ENCODE measurements at places on chromosomes 6 and 20.

DNA sequence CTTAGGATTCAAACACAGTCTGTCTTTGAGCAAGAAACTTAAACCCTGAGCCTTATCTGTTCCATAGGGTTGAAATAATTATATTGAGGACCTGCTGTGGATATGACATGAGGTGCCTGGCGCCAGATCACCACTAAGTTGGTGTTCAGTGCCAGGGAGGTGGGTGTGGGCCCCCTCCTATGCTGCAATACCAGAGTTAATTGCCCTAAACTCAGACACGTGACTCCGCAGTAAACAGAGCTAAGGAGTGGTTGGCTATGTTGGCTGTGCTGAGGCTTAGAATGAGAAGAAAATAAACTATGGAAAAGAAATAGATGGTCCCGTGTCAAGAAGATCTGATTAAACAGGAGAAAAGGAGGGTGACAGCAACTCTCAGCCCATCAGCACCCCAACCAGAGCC, 419.4 kb upstream of the JARID2 start:
- DNase-seq: no peak

DNA sequence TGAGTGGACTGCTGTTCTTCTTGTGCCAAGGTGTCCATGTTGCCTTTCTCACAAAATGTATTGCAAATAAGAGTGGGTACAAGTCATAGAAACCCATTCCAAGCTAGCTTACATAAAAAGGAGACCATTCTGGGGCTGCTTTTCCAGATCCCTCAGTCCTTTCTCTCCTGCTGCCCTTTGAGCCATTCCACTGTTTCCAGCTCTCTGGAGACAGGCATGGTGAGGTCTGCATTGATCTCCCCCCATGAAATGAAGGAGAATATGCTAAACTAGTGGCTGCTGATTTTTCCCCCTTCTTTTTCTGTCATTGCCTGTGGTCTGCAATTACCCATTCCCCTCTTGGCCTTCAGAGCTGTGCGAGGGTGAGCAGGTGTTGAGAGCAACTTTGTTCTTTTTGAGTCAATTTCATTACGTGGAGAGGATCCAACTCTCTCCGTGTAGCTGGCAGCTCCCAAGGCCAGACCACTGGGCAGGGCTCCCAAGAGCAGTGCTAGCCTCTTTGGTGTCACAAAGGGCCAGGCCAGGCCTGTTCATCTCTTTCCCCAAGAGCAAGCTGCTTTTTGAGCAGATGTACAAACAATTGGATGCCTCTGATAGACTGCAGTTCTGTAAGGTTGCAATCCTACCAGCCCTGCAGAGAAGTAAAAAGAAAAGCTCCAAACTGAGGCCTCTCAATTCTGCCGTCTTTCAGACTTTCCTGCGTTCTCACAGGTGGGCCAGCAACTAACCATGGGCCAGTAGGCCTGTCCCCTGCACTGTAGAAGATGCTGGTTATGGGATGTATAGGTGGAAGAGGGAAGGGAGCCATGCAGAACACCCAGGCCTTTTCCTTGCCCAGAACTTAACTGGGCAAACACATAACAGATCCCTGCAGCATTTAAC, 96.1 kb upstream of the ARMC2 start:
- DNase-seq: no peak

DNA sequence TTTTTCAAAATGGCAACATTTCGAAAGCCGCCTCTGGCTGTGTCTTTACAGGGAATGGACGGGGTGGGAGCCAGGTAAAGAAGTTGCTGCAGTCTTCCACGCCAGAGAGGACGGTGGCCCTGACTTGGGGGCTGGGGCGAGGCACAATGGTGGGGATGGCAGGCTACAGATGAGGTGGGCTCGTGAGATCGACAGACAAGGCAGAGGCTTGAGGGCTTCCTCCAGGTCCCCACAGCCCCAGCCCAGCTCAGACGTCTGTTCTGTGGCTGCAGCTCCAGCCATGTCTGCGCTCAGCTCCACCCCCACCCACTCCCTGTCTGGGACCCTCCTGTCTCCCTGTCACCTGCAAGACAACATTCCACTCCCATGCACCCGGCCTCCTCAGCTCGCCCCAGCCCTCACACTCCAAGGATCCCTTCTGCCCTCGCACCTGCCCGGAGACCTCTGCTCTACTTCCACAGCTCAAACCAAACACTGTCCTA, 7.4 kb upstream of the C20orf144 start:
- DNase-seq: no peak

GRCh38 chr6:79042088-79042798, 35.8 kb downstream of the PHIP start:
- no peak for DNase-seq

- DNase-seq: no peak
Observed at GRCh38 chr6:113011801-113012200, 664.7 kb downstream of the RFPL4B start.

GRCh38 chr6:5763407-5763806, 243.3 kb downstream of the NRN1 start:
- no peak for DNase-seq

DNA sequence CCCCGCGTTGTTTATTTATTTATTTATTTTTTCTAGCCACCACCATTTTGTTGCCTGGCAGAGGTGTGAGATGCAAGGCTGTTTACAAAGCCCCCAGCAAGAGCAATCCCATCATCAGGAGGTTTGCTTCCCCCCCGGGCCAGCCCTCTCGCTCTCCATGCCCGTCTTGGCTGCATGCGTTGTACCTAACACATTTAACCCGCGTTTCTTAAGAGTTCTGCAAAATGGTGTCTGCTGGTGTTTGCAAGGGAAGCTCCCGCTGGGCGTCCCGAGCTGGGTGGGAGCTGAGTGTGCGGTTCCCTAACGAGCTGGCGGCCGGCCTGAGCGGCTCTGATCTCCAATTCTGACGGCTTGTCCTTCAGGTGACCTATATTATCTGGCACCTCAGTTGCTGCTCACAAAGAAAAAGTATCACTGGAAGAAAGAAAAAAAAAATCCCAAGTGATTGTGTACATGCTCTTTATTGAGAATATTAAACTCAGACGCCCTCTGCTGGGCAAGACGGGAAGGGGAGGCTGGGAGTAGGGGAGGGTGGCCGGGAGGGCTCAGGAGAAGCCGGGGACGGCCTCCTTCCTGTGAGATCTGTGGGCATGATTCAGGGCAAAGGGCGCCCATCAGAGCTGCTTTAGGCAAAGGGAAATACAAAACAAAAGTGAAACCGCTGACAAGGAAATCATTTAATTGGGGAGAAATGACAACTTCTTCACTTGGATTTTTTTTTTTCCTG, 154.8 kb downstream of the BCAS1 start:
- DNase-seq: peak; percentile 93

- DNase-seq: no peak
Observed at GRCh38 chr6:50990750-50991446, 172.2 kb downstream of the TFAP2B start.

GRCh38 chr6:42378125-42378524, 73.6 kb downstream of the TRERF1 start:
- DNase-seq: no peak

DNA sequence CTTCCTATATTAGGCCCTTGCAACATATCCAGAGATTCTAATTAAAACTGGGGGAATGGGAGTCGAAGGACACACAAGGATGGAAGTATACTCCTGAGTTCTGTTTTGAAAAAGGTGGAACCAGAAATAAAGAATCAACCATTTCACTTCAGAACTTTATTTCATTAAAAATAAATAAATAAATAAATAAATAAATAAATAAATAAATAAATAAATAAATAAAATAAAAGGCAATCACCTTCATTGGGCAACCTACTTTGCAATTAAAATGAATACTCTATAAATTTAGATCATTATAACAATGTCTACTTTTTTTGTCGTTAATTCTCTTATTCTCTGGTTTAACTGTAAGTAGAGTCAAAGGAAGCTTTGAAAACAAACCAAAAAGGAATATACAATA, 25.6 kb downstream of the GPR63 start:
- no peak for DNase-seq

DNA sequence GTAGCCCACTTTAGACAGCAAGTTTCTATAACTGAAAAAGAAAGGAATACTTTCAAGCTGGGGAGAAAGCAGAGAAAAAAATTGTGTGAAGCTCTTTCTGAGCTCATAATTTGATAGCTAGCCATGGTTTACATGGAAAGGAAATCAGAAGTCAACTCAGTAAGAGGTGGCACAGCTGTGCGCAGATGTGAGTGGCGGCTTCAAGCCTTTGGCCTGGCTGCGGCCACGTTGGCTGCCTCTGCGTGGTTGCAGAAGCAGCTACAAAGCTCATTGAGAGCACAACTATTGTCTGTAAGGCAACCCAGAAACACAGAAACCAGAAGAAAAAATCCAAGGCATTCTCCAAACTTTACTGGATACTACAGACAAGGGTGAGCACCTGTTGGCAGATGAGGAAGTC, 136.9 kb downstream of the SASH1 start:
- DNase-seq: no peak

- DNase-seq: no peak
Observed at GRCh38 chr6:39821046-39821740, 29.0 kb downstream of the DAAM2 start.

- DNase-seq: no peak
Observed at GRCh38 chr20:45404438-45404837, 3.7 kb upstream of the DBNDD2 start.

DNA sequence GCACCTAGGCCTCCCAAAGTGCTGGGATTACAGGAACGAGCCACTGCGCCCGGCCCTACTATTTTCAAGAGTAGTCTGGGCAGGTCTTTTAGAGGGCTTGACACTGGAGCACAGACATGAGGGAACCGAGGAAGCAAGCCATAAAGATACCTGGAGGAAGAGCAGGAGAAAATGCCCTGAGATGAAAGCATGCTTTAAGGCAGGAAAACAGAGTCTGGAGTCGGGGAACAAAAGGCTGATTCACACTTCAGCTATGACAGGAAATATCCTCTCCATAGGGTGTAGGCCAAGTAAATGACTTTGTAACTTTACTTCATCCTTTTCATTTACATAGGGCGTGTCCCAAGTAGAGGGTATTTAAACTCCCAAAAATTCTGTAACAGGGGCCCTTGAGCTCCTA, 4.3 kb upstream of the SERINC3 start:
- DNase-seq: no peak

DNA sequence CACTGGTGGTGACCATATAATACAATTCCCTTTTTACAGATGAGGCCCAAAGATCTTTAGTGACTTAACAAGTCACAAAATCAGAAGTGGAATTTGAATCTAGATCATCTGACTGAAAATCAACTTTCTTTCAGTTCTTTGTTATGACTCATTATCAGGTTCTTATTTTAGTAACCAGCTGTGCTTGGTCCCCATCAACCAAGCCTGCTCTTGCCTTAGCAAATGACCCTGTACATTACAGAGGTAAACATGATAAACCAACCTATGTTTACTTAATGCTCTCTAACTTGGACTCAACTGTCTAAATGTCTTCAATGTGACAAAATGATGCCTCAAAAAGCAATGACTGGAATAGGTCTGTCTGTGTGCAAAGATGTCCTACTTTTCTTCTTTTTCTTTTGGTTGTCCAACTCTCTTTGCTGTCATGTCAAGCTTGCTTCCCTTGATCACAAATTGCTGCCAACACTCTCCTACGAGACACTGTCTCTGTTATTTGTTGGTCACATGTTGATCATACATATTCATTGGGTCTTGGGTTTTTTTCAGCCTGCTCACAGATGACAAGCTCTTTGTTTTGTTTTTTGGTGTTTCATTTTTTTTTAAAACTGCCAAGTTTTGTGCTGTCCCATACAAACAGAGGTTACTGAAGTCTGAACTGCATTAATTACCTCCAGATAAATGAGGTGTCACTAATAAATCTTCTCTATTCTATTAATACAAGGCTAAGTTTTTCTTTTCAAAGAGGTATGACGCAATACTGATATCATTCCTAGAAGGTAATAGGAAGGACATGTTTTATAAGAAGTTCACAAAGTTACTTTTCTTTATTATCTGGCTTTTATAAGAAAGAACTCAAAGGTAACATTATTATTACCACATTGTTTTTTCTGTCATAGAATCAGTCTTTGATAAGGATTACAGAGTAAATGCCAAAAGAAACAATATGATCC, 62.2 kb upstream of the PLN start:
- DNase-seq: no peak

GRCh38 chr20:51917886-51918535, 115.7 kb upstream of the SALL4 start:
- no peak for DNase-seq

DNA sequence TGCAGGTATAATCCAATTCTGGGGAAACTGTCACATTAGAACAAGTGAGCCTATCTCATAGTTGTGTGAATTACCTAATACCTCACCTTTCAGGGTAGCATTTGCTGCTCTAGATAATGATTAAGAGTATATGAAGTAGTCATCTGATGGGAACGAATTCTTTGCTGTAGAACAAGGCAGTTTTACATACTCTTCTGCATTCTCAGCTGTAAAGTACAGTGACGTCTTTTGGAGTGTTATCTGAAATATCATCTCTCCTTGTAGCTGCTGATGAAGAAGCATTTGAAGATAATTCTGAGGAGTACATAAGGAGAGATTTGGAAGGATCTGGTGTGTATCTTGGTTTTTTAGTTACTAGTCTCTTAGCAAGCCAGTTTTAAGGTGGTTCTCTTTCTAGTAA, 28.4 kb downstream of the CSE1L start:
- DNase-seq: no peak

- DNase-seq: no peak
Observed at GRCh38 chr6:1325461-1326309, 13.8 kb downstream of the FOXQ1 start.

DNA sequence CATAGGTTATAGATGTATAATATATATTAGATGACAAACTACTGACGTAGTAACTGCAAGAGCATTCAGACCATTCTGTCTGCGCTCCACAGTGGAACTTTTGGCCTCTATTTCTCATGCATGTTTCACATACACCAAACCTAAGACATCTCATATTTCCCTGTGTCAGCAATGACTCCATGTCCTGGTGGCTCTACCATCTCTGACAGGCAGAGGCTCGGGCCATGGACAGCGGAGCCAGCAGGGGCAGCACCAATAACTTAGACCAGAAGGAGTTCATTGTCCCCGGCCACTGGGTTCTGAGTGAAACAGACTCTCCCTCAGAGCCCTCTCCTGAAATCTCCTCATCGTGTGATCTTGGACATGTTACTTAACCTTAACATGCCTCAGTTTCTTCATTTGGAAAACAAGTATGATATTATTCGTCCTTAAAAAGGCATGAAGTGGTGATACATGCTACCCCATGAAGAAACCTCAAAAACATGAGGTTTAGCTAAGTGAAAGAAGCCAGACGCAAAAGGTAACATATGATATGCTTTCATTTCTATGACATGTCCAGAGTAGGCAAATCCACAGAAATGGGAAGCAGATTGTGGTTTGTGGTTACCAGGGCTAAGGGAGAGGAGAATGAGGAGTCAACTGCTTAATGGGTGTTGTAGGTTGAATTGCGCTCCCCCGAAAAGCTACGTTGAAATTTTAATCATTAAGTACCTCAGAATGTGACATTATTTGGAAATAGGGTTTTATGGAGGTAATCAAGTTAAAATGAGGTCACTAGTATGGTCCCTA, 564.0 kb upstream of the JARID2 start:
- no peak for DNase-seq
